ENCODE measurements at places on chromosomes 4 and X.
A peak's percentile ranks its signal among the peaks of the same experiment; 100 is the strongest.

DNA sequence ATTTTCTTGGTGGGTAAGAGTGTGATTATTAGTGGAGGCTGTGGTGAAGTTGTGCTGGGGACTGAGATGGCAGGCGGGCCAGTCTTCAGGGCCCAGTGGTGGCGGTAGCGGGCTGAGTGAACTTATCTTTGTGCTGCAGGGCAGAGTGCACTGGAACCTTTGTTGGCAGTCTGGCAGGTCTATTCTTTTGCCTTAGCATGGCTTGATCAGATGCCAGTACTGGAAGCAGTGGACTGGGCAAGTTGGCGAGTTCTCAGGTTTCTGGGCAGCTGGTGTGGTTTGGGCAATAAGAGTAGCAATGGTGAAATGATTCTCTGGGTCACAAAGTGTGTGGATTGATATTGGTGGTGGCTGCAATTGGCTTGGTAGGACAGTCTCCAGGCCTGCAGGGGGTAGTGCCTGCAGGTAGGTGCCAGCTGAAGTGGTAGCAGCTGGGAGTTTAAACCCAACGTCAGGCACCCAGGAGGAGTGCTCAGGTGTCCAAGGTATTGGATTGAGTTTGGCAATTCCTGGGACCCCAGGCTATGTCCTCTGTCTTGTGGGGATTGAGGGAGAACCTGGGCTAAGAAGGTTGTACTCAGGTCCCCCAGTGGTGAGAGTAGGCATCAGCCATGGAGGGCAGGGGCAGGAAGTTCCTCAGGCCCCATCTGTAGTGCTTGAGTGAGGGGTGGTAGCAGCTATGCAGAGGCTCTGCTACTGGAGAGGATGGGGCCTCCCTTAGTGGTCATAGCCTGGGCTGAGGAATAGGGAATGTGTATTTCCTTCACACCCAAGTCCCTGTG lies 34.9 kb upstream of the SLC25A14 start:
- no peak for DNase-seq

- no peak for DNase-seq
These were observed 136.2 kb downstream of the ELOVL6 start for GRCh38 chr4:110062166-110062565.

DNA sequence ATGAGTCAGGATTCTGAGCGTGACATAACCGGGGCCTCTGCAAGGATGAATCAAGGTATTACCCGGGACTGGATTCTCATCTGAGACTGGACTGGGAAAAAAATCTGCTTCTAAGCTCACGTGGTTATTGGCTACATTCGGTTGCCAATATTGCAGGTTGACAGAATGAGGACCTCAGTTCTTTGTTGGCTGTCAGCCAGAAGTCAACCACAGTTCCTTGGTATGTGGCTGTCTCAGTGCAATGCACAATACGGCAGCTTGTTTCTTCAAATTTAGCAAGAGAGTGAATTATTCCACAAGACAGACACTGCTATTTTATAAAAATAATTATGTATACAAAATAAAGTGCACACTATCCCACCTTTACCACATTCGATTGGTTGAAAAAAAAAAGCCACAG lies 424.2 kb downstream of the KLHL4 start:
- DNase-seq: no peak

DNA sequence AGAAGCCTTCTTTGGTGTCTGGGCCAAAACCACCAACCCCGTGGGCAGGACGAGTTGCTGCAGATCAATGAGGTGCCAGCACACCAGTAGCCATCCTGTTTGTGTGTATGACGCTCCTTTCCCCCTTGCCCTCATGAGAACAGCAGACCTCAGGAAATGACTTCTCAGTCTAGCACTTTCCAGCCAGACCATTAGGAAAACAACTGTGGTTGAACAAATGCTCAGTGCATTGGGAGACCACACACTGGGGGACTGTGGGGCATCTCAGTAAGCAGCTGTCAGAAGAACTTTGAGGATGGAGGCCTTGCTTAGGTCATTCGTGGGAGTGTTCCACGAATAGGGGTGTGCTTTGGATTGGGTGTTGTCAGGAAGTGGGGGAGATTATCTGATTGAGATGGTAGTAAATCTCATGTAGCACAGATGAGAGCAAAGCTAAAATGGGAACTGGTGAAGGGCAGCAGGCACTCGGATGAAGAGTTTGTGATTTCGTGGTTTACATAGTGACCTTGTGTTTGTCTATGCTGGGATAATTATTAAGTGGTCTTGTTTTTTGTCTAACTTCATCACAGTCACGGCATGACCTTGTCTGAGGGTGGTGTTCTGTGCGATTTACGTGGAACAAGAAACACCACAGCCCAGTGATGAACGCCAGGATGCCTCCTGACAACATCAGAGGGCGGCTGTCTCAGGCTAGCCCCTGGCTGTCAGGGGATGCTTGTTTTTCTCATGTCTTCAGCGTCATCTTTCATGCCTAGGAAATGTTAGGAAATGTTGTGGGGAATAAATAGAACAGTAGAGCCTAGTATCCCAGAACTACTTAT lies 70.1 kb downstream of the USP46 start:
- peak; percentile 66 for DNase-seq

- DNase-seq: no peak
These were observed 128.2 kb downstream of the C4orf51 start for GRCh38 chr4:145808021-145808650.

DNA sequence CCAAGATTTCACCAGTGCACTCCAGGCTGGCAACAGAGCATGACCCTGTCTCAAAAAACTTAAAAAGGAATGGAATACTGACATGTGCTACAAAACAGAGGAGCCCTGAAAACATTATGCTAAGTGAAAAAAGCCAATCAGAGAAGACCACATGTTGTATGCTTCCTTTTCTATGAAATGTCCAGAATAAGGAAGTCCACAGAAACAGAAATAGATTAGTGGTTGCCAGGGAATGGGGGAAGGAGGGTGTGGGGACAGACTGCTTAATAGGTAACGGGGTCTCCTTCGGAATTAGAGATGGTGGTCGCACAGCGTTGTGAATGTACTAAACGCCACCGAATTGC lies 30.1 kb upstream of the KIAA0232 start:
- no peak for DNase-seq

- DNase-seq: no peak
These were observed 51.0 kb upstream of the RASGEF1B start for GRCh38 chr4:81522711-81523110.

- no peak for DNase-seq
These were observed 545 bp downstream of the ABCE1 start for GRCh38 chr4:145098675-145099037.

DNA sequence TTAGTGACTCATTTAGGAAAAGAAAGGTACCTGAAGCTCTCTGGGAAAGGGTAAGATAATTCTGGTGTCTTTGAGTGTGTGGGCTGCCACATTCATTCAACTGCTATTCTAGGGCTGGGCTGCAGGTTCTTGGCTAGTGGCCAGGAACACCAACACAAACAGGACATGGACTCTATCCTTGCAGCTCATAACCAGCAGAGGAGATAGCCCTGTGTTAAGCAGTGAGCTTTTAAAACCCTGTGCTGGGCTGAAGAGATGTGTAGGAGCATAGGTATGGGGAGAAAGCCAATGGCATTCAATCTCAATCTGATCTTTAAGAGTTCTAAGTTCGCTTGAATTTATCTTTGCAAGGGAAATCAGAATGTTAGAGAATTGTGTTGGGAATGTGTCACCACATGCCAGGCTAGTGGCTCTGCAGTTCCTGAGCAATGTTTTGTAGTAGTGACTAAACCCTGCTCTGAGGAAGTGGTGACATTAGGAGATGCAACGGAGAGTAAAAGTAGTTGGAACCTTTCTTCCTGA lies 39.2 kb downstream of the SGMS2 start:
- DNase-seq: no peak

GRCh38 chr4:103136671-103137445 lies 37.2 kb upstream of the BDH2 start:
- DNase-seq: no peak

DNA sequence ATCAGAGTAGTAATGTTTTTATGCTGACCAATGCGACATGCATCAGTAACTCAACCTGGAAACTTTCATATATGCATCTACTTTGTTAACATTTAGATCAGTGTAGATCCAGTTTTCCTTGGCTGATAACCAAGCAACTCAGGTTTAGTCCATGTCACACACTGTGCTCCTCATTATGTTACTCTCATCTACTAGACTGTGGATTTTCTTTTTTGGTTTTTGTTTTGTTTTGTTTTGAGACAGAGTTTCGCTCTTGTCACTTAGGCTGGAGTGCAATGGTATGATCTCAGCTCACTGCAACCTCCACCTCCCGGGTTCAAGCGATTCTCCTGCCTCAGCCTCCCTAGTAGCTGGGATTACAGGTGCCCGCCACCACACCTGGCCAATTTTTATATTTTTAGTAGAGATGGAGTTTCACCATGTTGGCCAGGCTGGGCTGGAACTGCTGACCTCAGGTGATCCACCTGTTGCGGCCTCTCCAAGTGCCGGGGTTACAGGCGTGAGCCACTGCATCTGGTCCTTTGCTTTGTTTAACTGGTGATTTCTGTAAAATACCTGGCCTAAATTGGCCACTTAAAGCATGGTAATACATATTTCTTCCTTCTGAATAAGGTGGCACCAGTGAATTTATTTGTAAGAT lies 48.6 kb downstream of the SMARCAD1 start:
- no peak for DNase-seq

DNA sequence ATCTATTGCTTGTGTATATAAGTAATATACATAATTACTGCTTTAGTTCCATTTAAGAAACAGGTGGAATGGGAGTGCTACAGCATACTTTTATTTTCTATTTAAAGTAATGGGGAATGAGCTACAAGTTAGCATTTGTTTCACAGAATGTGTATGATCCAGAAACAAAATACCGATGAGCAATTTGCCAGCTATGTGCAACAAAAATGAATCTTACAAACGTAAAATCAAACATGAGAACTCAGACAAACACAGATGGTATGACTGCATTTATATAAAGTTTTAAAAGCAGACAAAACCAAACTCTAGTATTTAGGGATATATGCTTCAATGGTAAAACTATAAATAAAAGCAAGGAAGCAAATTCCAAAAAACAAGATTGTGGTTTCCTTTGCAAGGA lies 141.7 kb downstream of the PAPSS1 start:
- DNase-seq: no peak

DNA sequence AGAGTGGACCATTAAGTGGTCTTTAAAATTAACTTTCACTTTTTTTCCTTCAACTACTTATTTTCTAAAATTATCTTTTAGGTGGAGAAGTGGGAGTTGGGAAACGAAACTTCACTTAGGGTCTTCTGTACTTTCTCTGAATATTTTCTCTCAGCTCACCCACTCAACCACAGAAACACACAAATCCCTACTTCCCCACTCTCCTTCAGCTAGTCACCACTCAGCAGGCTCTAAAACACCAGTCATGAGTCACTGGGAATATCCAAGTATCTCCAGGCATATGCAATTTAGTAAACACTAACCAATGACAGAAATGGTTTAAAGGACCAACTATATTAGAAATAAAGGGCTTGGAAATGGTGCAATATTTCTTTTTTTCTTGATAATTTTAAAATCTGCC lies 153.0 kb upstream of the RPS6KA6 start:
- no peak for DNase-seq

DNA sequence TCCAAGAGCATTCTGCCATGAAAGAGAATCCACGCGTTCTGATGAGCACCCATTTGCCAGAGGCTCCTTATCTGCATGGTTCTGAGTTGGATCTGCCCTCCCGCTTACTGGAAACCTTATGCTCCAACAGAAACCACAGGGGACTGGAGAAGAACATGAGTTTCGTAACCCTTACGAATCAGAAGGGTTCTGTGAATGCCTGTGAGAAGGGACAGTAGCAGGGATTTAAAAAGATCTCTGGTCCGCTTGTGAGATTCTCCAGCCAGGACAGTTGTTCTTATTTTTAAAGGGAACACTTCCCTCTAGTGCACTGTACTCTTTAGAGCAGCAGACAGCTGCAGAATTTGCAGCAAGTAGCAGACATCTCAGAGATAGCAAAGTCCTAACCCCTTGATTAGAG lies 22.5 kb upstream of the CENPU start:
- no peak for DNase-seq

DNA sequence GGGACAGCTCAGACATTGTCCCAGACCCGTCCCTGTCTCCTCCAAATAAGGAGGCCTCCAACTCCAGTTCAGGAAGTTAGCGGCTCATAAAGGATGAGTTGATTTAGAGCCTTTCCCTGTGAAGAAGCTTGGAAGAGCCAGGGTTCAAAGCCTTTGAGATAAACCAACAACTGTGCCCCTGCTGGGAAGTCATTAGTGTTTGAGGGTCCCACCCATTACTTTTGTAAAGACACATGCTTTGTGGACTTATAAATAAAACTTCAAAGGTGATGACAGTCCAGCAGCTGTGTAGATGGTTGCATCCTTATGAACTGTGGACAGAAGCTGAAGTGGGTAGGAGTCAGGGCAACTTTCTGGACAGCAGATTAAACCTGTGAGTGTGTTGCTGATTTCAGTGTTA lies 86.0 kb upstream of the PGRMC2 start:
- DNase-seq: no peak

DNA sequence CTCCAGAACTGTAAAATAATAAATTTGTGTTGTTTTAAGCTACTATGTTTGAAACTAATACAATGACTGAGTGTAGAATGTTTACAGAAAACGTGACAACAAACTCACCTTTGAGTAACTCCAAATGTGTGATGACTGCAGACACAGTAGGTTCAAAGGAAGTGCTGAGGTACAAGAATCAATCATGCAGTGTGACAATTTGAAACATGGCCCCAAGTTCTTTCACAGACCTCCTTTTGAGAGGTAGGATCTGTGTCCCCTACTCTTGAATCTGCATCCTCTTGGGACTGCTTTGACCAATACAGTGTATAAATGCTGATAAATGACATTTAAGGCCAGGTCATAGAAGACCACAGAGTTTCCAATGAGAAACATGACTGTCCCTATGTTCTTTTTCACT lies 667.7 kb upstream of the DIPK2B start:
- DNase-seq: no peak

DNA sequence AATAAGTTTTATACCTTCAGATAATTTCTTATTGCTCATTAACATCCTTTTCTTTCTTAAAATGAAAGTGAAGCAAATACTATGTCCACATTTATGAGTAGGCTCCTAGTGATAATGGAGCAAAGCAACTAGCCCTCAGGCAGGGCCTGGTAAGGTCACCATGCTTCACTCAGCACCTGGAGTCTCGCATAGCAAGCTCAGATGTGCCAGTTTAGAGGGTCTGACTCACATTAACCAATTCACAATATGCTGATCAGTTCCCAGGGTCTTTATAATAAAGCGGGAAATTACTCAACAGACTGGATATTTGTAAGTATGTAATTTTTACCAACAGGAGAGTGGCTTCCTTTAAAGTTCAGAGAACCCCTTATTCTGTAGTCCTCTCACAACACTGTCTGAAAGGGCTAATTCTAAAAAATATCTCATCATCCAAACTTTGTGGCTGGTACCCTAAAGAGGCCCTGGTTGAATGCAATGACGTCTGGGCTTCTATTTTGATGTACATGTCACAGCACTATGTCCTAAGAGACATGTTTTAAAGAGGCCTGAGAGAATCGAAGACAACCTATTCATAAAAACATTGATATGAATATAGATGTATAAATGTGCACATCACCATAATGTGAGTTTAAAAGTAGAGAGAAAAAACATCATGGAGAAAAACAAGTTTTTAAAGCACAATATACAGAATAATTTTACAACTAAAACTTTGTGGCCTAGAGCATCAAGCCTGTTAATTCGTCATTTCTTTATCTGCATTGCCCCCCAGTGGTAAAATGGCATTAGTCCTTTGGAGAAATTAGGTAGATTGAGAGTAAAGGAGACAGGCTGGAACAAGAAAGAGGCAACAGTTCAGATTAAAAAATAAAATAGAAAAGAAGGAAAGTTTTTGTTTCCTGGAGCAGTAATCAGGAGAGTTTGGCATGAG lies 44.3 kb downstream of the IL21 start:
- no peak for DNase-seq

Measured in esophagus muscularis mucosa (tissue), 4 donors.